Fibroblast of the aortic adventitia (primary cell): ENCODE measurements at places on chromosomes 7 and 10.
A peak's percentile ranks its signal among the peaks of the same experiment; 100 is the strongest.

- DNase-seq = no peak
Observed at GRCh38 chr10:69810097-69810496, 8.4 kb downstream of the COL13A1 start.

- peak; percentile 37 for DNase-seq
Observed at GRCh38 chr10:119602241-119603095, 5.7 kb upstream of the TIAL1 start.

DNA sequence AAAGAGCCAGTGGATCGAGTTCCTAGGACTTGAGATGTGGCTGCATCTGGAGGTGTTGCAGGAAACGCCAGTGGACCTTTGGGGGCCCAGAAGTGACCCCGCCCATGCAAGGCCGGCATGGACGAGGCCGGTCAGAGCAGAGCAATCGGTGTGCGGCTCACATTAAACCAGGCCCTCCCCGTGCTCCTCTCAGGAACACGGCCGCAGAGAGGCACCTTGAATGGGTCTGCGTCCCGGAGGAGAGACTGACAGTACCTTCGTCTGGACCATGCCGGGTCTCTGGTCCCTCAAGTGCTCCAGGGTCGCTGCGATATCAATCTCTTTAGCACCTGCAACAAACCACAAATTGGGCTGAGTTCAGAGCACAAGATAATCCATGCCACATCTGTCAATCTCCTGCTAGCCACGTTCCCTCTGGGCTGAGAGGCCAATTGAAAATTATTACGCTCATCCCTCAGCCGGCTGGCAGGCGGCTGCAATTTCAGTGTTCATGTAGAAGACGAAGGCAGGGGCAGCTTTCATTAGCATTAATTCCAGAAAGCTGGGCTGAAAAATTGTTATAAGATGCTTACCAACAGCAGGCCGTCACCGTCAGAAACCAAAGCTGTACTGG is 212.0 kb downstream of the DNAJB6 start:
- DNase-seq = no peak

DNA sequence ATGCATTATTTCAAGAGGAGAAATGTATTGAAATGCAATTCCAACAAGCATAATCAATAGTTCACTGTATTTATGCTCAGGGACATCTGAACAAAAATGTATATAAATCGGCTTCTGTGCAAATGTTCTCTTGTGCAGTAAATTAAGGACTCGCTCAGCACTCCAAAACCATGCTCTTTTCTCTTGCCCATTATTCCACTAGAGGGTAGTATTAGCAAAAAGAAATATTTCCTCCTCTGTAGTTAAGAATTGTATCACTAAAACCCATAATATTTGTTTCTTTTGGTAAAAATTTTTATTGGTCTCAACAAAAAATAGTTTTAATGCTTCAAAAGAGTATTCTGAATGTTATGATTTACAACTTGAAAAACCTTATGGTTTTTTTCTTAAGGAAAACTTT is 803.1 kb downstream of the PCDH15 start:
- DNase-seq = no peak

DNA sequence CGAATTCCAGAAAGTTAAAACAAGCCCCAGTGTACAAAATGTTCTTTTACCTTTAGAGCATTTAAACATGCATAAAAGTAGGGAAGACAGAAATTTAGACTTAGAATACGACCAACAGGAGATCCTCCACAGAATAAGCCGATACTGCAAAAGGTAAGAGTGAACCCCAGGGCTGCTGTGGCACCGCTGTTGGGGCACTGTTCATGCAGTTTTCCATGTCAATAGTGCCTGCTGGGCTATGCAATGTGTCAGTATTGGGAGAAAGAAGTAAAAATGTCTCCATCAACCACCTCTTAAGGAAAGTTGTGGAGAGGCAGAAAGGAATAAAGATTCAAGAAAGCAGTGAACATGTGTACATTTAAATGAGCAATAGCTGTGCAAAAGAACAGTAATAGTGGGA is 326.5 kb upstream of the SEMA3C start:
- DNase-seq = no peak

- DNase-seq = no peak
Observed at GRCh38 chr7:72503644-72504043, 91.5 kb upstream of the CALN1 start.

- DNase-seq = peak; percentile 94
Observed at GRCh38 chr10:34319197-34319846, 495.8 kb downstream of the PARD3 start.

- peak; percentile 19 for DNase-seq
Observed at GRCh38 chr7:126436213-126436868, 816.4 kb downstream of the GRM8 start.
